HCEC 1CT (cell line): ENCODE measurements at places on chromosomes 7 and 10.

- DNase-seq = no peak
These were observed 51.7 kb upstream of the CYTH3 start for GRCh38 chr7:6323967-6324701.

DNA sequence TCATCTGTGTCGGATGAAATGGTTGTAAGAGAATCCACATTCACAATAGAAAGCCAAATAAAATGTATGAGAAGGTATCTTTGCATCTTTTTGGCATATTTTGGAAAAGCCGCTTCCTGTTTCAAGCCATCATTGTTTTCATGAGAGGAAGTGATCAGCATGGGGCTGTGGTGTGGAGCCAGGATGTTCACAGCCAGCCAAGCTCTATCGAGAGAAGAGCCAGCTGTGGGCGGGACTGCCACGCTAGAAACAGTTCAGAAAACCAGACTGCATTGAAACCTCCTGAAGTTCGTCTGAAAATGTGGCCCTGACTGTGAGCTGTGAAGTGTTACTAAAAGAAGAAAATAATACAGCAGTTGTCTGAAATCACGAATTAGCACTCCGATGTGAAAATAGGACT is 21.2 kb upstream of the NPS start:
- DNase-seq = no peak

GRCh38 chr10:11832042-11832441 is 8.9 kb downstream of the PROSER2 start:
- no peak for DNase-seq

DNA sequence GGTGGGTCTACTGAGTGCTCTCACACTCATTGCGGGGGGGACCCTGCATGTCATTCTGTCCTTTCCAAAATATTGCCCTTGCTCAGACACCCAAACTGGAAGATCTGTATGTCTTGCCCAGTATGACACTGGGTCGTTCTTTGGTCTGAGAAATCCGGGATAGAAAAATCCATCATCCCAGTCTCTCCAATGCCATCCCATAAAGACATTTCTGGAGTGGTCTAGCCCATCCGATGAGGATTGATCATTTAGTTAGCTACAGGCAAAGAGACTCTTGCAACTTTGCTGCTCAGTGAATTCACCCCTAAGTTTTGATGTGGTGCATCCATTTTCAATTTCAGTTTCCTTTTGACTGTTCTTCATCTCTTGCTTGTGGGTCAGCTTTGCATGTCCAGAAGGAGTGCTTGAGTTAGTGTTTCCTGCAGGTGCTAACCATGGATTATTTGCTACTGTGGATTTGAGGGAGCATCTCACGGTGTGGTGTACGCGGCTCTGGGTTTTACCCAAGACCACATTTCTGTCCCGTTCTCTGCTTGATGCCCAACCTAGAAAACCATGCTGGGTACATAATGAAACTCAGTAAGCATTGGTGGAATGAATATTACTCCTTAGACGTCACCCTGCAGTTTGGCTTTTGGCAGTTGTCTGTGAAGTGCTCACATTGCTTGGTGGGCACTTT is 247.0 kb upstream of the MKI67 start:
- DNase-seq = no peak

GRCh38 chr7:44138698-44139097 is 2.4 kb downstream of the MYL7 start:
- DNase-seq = no peak

DNA sequence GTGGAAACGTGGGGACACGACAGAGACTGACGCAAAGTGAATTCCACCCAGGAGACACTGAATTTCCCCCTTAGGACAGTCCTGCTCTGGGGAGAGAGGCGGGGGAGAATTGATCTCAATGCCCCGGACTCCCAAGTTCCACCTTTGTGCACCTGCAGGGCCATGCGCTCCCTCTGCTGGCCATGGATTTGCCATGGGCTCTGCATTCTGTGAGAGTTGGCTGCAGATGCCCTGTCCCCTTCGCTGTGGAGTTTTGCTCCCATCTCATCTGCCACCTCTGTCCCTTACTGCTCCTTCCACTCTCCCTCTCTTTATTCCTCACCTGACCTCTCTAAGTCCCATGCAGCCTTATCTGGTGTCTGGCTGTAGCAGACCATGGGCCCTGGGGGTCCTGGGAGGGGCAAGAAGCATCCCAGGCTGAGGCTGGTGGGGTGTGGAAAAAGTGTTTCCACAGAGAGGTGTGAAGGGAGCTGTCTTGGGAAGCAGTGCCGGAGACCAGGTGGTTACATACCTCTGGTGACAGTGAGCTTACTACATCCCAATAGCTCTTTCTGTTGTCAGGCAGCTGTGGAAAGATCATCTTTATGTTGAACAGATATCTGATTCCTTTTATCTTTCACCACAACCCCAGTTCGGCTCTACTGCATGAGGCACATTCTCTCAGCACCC is 14.3 kb downstream of the GHRHR start:
- DNase-seq = no peak

DNA sequence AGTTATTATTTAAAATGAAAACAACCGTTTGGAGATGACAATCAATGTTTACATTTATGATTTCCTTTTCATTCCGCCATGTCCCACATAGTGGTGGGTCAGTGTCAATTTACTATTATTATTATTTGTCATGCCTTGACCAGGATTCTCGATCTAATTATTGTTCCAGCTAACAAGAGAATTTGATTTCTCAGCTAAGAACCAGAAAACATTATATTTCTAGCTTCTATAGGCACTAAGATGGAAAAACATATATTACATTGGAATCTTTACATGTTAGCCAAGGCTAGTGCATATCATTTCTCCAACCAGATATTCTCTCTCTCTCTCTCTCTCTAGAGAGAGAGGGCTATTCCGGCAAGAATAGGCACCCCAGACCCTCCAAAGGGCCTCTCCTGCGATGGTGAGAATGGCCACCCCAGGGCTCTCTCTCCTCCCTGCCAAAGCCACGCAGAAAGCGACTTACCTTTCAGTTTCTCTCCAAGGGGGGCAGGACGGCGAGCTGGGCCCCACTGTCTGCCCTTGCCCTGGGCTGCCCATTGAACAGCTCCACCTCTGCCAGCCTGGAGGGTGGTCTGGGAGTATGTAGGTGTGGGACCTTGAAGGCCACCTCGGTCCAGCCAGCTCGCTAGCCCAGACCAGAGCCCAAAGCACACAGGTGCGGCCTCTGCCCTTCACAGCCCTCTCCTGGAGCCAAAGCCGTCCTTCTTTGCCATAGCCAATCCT is 2.4 kb downstream of the HOXA3 start:
- DNase-seq = no peak

GRCh38 chr10:110841767-110842267 is 29.9 kb upstream of the PDCD4 start:
- no peak for DNase-seq

GRCh38 chr7:142711746-142712616 is 37.3 kb upstream of the PRSS1 start:
- no peak for DNase-seq

DNA sequence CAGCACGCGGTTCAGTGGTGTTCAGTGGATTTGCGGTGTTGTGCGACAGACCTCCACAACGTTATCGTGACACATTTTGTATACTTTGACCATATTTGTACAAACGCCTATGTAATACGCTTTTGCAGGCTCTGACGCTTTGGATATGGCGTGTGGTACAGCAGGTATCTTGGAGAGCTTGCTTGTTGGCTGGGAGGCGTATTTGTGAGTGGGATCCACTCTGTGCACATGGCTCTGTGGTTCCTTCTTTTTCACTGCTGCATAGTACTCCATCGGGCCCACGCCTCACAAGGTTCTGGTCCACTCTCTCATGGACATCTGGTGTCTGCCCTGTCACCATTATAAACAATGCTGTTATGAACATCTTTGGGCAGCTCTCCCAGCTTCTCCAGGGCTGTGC is 53.2 kb downstream of the ELFN1 start:
- DNase-seq = no peak

DNA sequence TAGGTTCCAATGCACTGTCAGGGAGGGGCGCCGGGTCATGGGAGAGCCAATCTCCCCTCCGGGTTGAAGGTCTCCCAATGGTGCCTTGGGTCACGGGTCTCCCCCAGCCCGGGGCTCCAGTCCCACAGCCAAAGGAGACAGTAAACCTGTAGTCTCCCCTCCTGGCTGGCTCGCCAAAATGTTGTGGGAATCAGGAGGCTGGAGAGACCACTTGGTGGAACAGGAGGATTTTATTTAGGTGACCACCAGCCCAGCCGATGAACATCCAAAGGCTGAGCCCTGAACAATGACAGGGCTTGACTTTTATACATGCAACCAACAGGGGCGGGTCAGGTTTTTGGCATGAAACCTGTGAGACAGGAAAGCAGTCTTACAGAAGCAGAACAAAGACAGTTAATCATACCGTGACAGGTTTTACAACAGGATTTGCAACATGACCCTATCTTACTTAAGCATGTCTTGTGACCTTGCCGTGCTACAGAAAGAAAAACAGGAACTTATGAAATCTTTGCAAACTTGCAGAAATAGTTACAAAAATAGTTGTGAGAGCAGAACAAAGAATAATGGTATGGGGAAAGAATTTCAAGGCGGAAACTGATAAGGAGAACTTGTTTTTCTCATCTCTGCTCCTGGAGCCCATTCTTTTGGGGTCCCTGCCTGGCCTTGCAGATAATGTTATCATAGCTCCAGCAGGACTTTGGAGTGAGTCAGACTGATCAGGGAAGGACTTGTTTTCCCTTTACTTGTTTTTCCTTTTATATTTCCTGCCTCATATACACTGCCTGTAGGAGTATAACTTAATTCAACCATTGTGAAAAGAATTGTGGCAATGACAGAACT is 7.1 kb downstream of the ERV3-1 start:
- DNase-seq = no peak

DNA sequence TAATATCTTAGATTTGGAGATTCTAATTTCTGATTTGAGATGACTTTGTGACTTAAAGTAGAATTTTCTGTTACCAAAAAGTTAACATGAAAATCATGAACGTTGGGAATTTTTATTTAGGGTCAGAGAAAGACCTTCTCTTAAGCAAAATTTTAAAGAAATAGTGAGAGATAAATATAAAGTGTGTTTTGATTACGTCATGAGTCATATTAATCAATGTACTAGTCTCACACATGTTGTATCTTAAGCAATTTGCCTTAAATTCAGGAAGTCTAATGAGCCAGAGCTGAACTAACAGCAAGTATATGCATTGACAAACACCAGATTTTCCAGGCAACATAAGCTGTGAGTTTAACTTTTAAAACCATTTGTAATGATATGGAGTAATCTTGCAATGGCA is 765.5 kb upstream of the SORCS1 start:
- DNase-seq = no peak

DNA sequence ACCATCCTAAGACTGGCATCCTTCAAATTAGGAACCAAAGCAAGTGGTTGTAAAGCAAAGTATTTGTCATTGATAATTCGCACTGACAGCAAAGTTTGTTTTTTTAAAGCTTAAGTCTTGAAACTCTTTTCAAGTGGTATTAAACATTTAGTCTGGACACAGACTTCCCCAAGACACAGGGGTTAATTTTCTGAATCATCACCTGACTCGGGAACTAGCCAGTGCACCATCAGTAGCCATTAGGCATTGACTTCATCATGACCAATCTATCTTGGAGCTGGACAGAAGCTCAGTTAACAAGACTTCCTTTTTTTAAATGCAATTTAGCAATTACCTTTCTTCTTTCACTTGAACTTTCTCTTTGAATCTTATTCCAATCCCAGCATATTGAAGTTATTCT is 210.6 kb downstream of the ZNF365 start:
- no peak for DNase-seq
